ENCODE measurements at places on chromosomes 11 and 22. TPM values are rescaled to one million over a fixed set of nuclear protein-coding genes. Genes with fewer than 3 reads are reported as not detected.

CTSC gene
- 326 TPM for total RNA-seq

SYNGR1 gene
- 37.9 TPM for total RNA-seq

SDF2L1 gene
- 29.3 TPM for total RNA-seq

GRCh38 chr11:69333149-69333710 is 39.3 kb downstream of the MYEOV start:
- DNase-seq: no peak

DNA sequence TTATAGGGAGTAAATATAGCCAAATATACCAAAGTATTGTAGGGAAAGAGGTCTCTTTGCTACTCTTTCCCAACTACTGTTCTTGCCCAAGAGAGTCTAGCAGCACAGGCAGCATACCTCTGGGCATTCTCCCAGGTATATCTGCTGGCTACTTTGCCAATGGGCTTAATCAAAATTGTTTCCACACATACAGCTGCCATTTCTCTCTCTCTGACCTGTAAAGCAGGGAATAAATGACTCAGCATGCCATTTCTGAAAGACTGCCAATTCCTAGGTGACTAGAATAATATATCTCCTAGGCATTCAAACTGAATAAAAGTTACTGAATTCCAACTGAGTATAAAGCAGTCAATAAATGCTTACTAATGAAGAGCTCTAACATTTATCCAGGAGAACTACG is 44.6 kb downstream of the RDX start:
- no peak for DNase-seq

DNA sequence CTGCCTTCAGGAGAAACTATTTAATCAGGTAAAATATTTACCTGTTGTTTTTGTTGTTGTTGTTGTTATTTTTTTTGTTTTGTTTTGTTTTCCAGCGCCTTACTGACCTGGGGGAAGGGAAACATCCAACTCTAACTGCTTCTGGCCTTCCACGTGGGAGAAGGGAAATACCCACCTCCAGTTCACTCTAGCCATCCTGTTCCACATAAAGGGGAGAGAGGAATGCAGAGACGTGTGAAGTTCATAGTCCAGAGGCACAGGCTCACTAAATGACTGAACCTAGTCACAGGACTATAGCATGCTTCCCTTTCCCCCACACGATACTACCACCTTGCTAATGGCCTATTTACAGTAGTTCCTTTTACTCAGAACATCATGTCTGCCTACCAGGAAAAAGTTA is 72.4 kb upstream of the VSTM5 start:
- no peak for DNase-seq

All from H7 (cell line).